ENCODE measurements at places on chromosomes 3 and 15.

- DNase-seq: no peak
Measured at GRCh38 chr15:75031848-75032247, 8.5 kb downstream of the PPCDC start.

GRCh38 chr3:20073683-20074082 lies 33.4 kb downstream of the KAT2B start:
- DNase-seq: no peak

- DNase-seq: no peak
Measured at GRCh38 chr15:29852201-29852600, 29.9 kb upstream of the TJP1 start.

DNA sequence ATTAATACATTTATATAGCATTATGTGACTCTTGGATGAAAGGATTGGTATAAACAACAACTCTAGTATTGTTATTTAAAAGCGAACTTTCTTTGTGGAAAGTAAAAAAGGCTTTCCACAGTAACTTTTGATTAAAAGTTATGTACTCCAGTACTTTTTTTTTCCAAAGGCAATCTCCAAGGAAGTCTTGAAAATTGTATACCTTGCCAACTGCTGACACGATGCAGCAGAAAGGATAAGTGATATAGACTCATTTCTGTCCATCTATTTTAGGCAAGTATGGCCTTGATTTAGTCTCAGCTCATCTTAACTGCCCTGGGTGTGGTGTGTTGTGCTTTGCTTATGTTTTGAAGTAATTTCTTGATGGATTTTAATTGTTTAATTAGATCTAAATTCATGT lies 79.7 kb downstream of the OTOL1 start:
- no peak for DNase-seq

DNA sequence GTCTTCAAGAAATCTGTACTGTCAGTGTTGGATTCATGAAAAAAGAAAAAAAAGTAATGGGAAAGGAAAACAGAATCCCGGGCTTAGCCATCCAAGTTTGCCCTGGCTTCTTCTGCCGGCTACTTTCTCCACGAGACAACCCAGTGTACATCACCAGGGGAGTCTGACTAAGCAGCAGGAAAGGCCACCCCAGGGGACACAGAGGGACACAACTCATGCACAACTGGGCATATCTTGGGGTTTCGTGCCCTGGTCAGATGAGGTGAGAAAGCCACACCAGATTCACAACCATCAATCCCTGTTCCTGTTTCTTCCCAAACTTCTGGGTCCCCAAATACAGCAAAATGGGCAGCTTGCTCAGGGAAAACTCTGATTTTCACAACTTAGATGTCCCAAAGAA lies 33.2 kb downstream of the ADAMTS17 start:
- no peak for DNase-seq

- DNase-seq: no peak
Measured at GRCh38 chr15:63046917-63047760, 4.6 kb downstream of the TPM1 start.

- DNase-seq: no peak
Measured at GRCh38 chr3:60746695-60747416, 504.4 kb downstream of the FHIT start.

GRCh38 chr3:141279077-141279967 lies 47.7 kb downstream of the PXYLP1 start:
- DNase-seq: no peak

DNA sequence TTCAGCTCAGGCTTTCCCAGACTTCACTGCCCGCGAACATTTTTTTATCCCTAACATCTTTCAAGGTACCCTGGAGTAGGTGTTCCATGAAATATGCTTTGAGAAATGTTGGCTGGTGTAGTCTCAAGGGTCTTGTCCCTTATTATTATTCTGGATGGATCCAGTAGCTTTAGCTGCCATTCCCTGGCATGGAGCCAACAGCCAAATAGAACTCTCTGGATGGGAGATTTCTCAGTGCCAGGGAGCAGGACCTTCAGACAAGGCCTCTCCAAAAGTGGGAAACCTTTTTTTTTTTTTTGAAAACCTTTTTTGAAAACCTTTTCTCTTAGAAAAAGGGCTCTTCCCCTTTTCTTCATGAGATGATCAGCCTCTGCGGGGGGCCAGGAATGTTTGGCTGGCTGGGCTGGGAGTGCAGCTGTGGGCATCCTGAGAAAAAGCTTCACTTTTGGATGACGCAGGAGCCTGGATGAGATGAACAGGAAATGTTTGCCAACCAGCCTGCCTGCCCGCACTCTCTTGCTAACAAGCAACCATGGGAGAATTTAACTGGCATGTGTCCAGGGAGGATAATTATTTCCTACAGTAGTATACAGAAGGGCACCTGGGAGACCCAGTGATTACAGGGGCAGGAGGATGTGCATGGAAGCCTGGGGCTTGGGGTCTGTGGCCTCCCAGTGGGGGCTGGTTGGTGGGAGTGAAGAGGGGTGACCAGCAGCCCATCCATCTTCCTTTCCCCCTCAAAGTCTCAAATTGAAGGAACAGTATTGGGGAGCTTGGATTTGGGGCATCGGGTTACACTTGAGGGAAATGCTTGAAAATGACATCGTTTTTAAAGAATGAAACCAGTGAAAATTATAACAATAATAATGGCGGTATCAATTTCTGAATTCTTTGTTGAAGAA lies 109.1 kb upstream of the LRIG1 start:
- no peak for DNase-seq

- no peak for DNase-seq
Measured at GRCh38 chr3:147930232-147930807, 521.2 kb downstream of the ZIC1 start.

GRCh38 chr15:72168131-72168807 lies 29.3 kb downstream of the GRAMD2A start:
- DNase-seq: no peak
